ENCODE measurements at places on chromosomes 5 and 9.

- DNase-seq: no peak
Observed at GRCh38 chr5:21212026-21212425, 1224.0 kb upstream of the CDH18 start.

GRCh38 chr5:5572976-5573797 lies 150.7 kb downstream of the ICE1 start:
- no peak for DNase-seq

GRCh38 chr5:56447232-56447631 lies 214.1 kb upstream of the ANKRD55 start:
- no peak for DNase-seq

GRCh38 chr9:108282872-108283271 lies 572.9 kb downstream of the ACTL7B start:
- no peak for DNase-seq

DNA sequence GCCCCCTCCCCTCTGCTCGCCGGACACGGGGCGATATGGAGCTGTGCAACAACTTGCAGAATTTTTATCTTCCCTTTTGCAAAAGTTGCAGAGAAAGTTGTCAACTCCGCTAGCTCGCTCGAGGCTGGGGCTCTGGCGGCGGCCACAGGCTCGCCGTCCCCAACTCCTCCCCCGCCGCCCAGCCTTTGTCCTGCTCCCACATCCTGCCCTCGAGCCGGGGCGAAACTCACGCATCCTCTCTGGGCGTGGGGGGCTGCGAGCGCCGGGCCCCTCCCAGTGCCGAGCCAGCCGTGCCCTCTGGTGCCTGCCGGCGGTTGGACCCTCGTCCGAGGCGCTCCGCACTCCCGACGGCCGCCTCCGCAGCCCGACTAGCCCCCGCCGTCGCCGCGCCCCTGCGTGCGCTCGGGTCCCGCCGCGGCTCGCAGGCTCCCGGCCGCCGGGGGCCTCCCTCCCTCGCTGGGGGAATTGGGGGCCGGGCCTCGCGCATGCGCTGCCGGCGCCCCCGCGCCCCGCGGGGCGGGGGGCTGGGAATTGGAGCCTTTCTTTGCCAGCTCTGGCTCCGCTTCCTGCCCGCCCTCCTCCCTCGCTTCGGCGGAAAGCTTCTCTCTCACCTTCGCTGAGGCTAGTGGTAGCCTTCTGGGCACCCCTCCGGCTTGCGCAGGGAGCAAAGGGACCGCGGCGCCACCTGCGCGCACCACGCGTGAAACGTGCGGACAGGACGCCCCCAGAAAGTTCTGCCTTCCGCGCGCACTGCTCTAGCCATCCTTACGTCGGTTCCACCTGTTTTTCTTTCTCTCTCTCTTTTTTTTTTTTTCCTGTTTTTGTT lies at the start of gene CCNJL:
CCNJL (minus strand) TSS at position 431 of the 826 bp plus-strand sequence. CDS start 641 bp downstream, outside the sequence.
- peak; percentile 83 for DNase-seq

DNA sequence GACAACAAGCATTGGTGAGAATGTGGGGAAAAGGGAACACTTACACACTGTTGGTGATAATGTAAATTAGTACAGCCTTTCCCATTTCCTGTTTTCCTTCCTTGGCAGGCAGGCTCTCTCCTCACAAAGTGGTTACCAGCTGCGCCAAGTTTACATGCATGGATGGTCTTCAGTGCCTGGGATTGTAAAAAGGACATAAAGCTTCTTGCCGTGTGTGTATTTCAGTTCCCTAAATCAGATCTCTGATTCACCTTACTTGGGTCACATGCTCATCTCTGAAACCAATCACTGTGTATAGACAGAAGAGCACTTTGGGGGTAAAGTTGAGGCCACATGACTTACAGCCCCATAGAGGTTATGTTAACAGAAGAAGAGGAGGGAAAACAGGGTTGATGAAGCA lies 92.8 kb downstream of the CAVIN4 start:
- no peak for DNase-seq

DNA sequence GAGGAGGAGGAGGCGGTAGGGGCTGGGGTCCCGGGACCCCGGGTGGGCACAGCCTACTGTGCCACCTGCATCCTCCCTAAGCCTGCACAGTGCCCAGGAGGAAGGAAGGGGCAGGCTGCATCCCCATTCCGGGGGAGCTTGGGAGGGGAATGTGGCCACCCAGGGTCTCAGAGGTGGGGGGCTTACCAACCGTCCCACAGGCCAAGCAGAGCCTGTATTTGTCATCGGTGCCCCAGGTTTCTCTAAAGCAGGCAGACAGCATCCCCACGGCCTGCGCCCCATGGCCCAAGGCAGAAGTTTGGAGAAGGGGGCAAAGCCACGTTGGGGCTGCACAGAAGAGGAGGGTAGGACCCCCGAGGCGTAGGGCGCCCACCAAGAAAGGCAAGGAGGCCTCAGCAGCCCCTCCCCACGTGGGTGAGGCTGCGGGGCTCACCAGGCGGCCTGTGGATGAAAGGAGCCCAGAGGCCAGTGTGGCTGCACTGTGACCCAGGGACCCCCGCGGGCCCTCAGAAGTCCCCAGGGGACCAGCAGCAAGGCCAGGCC lies 507 bp upstream of the GPSM1 start:
- DNase-seq: no peak

DNA sequence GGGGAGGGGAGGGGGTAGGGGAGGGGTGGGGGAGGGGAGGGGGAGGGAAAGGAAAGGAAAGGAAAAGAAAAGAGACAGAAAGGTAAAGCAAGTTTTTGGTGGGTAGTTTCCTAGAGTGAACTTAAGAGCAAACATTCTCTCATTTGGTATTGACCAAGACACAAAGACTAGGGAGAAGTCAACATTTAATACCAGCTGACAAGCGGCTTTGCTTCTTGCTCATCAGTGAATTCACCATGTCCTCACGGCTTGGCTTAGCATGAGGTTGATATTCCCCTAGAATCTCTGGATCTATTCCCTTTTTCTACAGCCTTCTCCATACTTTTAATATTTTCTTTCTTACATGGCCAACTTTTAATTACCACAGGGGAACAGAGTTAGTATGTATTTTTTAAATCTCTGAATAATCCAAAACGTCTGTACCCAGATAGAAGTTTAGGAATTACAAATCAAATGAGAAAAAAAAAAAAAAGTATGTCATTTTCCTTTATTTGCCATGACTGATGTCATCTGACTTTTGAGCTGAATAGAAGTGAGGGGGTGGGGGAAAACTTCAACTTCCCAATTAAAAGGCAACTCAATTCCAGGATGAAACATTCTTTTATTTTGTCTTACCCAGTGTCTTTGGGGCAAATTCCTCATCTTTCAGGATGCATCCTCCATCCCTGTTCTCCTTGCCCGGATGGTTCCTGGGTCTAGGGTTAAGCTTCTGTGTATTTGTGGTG lies 40.1 kb upstream of the GLIS3 start:
- peak; percentile 15 for DNase-seq

DNA sequence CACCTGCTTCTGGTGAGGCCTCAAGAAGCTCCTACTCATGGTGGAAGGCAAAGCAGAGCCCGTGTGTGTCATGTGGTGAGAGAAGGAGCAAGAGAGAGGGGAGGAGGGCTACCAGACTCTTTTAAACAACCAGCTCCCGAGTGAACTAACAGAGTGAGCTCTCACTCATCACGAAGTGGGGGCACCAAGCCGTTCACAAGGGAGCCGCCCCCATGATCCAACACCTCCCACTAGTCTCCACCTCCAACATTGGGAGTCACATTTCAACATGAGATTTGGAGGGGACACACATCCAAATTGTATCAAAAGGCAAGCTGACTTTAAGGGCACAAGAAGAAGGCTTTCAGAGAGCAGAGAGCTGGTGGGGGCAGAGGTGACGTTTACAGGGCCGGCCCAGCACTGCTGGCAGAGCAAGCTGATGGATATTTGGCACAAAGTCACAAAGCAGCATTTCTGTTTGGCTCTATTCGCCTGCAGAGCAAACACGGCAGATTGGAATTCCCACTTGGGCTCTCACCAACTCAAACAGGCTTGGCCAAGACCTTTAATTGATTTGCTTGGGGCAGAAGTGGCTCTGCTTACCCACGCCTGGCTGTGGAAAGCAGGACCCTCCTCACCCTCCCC lies 20.0 kb downstream of the PITX1 start:
- no peak for DNase-seq

- no peak for DNase-seq
Observed at GRCh38 chr5:170301149-170301548, 3.6 kb upstream of the LCP2 start.

DNA sequence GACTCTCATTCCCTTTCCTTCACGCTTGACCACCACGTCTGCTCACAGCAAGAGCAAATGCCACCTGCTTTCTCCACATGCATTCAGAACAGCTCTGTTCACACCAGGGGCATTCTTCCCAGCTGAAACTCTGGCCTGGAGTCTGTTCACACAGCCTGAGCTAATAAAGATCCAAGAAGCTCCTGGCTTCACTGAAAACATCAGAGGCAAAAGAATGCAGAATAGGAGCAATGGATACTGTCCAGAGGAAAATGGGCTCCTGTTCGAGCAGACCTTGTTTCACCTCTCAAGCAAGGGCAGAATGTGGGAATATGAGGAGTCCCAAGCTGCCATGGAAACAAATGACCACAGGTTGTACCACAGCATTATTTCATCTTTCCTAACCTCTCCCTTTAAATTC lies 402.7 kb upstream of the TNC start:
- DNase-seq: no peak

GRCh38 chr5:41414598-41414997 lies 95.8 kb downstream of the PLCXD3 start:
- DNase-seq: no peak

DNA sequence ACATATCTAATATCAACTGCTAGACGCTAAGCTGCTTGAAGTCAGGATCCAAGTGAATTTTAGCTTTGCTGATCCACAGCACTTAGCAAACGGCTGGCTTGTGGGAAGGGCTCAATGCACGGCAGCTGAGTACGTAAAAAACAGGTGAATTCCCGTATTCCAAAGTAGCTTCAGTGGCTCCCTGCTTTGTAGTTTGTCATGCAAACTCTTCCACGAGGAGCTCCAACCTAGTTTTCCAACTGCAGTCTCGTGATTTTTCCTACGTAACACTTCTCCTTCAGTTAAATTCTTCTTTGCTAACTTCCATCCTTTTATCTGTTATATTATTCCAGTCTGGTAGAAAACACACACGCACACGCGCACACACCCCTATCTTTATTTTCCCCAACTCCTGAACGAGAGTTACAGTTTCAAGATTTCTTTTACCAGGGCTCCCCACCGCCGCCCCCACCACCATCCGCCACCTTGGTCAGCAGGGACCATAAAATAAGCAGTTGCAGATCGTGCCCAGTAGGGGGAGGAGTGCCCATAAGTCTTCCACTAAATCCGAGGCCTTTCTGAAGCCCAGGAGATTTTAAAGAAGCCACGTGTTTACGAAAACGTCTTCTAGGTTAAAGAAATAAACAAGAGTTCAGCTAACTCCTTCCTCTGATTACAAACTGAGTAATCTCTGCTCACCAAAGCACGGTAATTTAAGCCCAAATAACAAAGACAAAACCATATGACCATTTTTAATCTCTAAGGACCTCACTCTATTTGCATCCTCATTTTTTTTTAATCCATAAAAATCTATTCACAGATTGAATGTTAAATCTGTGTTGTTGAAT lies 34.8 kb upstream of the TRIO start:
- DNase-seq: peak; percentile 54

DNA sequence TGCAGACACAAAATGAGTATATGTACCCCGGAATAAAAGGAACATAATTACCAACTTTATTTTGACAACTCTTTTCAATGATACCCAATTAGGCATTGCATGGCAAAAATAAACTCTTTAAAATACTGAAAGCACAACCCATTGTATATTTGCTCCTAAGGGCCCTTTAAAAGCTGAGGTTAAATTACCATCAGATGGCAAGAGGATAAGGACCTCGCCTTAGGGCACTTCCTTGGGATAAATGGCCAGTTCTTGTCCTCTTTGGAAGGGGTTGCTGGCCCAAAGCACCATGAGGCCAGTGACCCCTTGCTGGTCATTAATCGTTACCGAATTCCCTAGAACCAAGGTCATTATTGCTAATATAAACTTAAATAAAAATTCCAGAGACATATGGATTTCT lies 46.0 kb downstream of the EBF1 start:
- DNase-seq: no peak

GRCh38 chr9:127707766-127708165 lies 978 bp downstream of the CFAP157 start:
- DNase-seq: no peak

Measured in frontal cortex (tissue), 4 donors.